Activated T-helper 17 cell treated with anti-CD3 and anti-CD28 coated beads, Interleukin-2, amount 50 U/mL, for 72 hours (primary cell): ENCODE measurements at places on chromosomes 2 and 18. TPM values are rescaled to one million over a fixed set of nuclear protein-coding genes. Genes with fewer than 3 reads are reported as not detected.

- ATAC-seq: no peak
Measured at GRCh38 chr18:11600321-11600720, 9.1 kb upstream of the SLC35G4 start.

DNA sequence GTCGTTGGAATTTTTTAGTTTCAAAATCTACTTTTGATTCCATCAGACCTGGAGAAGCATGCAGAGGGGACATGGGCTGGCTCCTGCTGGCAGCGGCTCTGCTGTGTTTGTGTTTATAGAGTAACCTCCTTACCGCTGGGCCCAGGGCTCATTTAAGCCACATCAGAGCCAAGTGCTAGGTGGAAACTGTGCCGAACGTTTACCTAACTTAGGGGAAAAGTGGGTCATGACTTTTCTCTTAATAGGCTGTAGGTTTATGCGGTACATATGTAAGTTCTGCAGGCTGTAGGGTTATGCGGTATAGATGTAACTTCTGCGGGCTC, 17.7 kb downstream of the CNDP2 start:
- no peak for ATAC-seq

DNA sequence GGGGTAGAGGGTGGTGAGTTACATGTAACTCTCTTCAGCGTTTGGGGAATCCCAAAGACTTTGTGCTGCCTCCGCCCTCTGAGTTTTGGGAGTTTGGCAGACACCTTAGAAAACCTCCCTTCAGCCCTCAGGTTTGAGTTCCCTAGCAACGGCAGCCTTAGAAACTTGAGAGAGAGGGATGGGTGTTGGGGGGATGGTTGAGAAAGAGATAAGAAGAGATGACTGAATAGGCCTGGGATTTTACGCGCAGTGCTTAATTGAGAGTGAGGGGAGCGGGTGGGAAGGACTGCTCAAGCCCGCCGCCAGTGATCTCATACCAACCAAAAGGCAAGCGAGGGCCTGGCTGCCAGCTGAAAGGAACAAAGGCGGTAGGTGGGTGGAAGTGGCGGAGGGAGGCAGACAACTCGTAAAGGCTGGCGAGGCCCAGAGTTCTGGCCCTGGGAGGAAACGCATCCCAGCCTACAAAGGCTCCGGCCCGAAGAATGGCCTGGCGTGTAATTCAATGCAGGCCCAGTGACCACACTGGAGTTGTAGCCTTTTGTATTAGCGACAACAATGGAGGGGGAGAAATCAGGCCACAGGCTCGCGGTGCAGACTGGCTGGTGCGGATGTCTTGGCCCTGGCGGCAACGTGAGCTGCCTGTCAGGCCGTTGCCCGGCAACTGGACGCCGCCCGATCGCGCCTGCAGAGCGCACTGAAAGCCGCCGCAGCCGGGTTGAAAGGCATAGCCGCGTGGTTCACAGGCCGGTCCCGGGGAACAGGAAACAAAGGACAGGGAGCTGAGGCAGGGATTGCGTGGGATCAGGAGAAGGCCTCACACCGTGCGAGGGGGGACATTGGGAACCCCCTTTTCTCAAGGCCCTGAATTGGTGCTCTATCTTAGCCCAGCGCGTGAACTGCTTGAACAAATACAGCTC, 39.9 kb upstream of the DARS1 start:
- ATAC-seq: peak; percentile 63

The GRHL1 gene
- total RNA-seq: 0.82 TPM

DNA sequence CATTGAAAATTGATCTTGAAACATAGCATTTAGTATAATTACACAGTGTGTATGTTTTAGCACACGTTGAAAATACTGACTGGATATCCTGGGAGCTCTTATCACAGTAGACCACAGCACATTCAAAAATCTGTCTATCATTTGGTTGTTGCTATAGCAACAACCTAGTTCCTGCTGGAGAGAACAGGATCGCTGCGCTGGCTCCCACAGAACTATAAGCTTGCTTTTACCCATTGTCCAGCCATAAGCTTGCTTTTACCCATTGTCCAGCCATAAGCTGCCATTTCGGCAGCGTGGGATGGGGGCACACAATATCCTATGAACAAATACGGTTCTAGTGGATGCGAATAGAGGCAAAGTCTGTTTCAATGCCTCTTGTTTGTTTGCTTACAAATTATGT, 70.4 kb upstream of the ST6GAL2 start:
- ATAC-seq: no peak

DNA sequence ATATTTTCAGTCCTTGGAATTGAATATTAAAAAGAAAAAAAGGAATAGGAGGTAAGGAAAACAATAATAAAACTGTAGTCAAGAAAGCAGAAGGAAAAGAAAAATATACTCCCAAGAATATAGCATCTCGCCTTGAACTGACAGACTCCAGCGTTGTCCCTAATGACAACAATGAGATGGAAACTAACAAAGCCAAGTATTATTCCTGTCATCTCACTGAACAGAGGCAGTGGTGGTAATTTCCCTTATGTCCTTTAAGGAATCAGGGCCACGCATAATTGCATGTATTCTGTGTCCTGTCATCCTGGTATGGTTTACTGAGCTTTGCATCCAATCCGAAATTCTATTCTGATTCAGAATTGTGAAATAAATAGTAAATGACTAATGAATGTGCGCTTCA, 158.9 kb downstream of the LRRTM4 start:
- ATAC-seq: no peak

GRCh38 chr2:75241696-75242095, 42.4 kb upstream of the TACR1 start:
- ATAC-seq: no peak

The GEN1 gene
- total RNA-seq: 27.6 TPM

- ATAC-seq: peak; percentile 47
Measured at GRCh38 chr2:214796911-214797310, 12.6 kb downstream of the BARD1 start.

The L3MBTL4 gene
- total RNA-seq: not detected

DNA sequence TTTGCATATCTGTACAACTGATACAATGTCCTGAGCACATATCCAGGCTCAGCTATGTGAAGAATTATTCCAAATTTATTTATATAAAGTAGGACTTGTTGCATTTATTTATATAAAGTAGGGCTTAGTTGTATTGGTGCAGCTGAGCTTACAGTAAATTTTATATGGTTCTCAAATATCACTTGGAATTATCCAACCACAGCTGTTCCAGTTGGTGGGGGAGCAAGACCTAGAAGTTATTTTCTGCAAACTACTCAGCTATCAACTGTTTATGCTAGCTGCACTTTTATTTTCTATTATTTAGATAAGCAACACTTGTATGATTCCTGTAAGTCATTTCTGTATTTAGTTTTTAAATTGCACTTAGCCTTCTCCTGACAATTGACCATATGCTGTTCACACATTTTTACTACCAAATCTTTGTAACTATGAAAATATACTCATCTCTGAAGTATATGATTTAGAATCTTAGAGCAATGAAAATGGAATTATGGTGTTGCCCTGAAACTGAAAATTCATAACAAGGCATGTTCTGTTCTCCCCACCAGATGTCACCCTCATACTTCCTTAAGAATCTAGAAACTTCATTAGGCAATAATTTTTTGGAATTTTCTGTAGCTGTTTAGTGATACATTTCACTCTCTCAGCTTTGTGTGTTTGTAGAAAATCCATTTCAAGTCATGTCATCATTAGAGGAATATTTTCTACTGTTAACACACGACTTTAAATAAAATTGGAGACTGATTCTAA, 157.0 kb upstream of the CBLN2 start:
- no peak for ATAC-seq

- no peak for ATAC-seq
Measured at GRCh38 chr2:183666031-183666430, 541.8 kb downstream of the NUP35 start.

- ATAC-seq: peak; percentile 45
Measured at GRCh38 chr18:9951022-9951859, 37.4 kb downstream of the VAPA start.

GRCh38 chr18:57918601-57919000, 115.5 kb upstream of the ATP8B1 start:
- ATAC-seq: no peak

GRCh38 chr2:180662941-180663471, 317.4 kb upstream of the UBE2E3 start:
- ATAC-seq: no peak

DNA sequence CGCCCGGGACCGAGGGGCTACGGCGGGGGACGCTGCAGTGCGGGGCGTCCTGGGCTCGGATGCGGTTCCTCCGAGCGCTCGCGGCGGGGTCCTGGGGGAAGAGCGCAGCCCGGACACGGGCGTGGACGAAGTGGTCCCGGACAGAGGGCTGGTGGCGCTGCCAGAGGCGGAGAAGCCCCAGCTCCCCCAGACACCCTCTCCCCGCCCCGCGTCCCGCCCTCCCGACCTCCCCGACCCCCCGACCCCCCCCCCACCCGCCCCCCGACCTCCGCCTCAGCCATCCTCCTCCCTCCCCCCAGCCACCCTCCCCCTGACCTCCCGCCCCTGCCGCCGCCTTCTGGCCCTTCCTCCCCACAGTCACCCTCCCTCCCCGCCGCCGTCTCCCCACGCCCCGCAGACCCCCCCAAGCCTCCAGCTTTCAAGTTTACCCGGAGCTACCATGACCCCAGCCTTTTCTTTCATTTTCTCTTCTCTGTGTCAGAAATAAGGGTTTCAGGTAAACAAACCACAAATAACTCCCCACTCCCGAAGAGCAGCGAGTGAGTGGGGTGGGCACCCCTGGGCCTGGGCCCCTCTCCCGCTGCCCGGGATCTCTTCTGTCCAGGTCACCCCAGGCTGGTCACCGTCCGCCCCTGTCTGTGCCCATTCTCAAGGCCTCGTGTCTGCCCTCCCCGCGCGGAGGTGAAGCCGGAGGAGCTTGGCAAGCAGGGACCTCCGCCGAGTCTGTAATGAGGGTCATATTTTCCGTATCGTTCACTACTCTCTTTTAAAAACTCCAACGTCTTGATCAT, 5.1 kb downstream of the NFATC1 start:
- no peak for ATAC-seq
